Hepatocyte (in vitro differentiated cells): ENCODE measurements at places on chromosomes 1 and 21. TPM values are rescaled to one million over a fixed set of nuclear protein-coding genes. Genes with fewer than 3 reads are reported as not detected.
A peak's percentile ranks its signal among the peaks of the same experiment; 100 is the strongest.

DNA sequence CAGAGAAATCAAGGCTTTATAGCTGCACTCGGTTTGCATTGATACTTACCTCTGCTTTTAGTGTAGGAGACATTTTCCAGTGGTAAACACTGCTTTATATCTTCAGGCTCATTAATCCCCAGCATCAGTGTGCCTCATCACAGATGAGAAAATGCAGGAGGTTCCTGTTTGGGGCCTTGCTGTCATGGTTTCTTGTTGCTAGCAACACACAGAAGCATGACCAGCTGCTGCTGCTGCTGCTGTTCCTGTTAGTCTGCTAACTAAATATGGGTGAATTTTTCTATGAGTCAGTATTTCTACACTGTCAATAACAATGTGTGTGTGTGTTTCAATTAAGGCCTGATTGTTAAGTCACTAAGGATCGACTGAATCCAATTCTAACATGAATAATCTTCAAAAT lies 85.8 kb upstream of the RGS1 start:
- peak; percentile 84 for DNase-seq

DNA sequence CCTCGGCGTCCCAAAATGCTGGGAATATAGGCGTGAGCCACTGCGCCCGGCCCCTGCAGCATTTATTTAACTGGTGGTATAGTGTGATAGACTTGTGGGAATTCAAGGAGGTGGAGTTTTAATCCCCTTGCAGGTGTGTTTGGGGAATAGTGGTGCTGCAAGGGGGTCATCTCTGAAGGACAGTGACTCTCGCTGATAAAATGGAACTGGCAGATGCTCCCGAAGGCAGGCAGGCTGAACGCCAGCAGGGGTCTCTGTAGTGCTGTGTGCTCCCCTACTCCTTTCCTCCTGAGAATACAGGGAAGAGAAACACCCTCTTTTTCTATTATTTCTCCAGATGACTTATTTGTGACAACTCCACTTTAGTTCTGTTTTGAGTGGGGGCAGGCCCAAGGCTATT lies 4.0 kb downstream of the OSCP1 start:
- DNase-seq: no peak

- DNase-seq: no peak
These were observed 52.9 kb downstream of the MATN1 start for GRCh38 chr1:30670240-30671060.

DNA sequence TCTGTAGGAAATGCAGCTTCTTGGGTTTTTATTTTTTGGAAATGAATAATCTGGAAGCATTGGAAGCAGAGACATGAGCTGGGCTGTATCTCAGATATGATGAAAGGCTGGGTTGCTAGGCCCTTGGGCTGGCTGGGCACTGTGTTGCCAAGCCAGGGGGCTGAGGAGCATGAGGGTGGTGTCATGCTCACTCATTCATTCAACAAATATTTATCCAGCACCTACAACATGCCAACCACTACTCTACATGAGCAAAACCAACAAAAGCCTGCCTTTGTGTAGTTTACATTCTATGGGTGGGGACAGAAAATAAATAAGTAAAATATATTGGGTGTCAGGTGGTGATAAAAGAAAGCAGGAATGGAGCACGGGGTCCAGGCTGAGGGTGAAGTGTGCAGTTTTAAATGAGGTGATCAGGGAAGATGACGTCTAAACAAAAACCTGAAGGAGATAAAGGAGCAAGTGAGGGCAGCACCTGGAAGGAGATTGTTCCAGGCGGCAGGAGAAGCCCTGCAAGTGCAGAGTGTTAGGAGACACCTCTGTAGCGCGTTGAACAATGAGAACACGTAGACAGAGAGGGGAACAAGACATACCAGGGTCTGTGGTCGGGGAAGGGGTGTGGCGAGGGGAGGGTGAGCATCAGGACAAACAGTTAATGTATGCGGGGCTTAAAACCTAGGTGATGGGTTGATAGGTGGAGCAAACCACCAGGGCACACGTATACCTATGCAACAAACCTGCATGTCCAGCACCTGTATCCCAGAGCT lies 10.9 kb downstream of the TAGLN2 start:
- no peak for DNase-seq

DNA sequence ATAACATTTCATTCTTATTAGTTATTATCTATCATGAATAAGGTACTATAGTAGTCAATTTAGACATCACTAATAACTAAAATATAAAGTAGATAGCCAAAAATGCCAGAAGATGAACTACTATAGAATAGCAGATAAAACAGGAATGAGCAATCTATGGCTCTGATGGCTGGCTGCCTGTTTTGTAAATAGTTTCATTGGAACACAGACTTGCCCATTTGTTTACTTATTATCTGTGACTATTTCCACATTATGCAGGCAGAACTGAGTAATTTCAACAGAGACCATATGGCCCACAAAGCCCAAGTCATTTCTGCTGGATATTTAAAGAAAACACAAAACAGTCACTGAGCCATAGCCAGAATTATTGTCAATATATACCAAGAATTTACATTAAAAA lies 222.1 kb downstream of the COL24A1 start:
- no peak for DNase-seq

DNA sequence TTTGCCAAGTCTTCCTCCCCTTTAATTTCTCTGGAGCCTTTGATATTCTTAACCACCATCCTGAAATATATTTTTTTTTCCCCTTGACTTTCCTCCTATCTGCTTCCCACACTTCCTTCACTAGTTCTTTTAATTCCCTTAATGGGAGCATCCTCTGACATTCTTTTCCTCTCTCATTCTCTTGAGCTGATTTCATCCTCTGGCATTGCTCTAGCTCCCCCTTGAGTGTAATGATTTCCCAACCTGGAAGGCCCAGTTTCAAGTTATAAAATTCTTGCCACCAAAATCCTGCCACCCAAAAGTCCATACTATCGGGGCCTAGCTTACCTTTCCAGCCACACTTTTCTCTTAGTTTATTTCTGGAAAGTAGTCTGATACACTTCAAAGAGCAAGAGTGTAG lies 39.5 kb upstream of the UBE2U start:
- DNase-seq: peak; percentile 26

- DNase-seq: peak; percentile 79
These were observed 14.7 kb downstream of the JUN start for GRCh38 chr1:58768971-58769808.

- DNase-seq: no peak
These were observed 5.2 kb upstream of the BACH1 start for GRCh38 chr21:29293495-29293894.

- DNase-seq: no peak
These were observed 837 bp upstream of the USP21 start for GRCh38 chr1:161158316-161159010.

GRCh38 chr21:33668180-33668579 lies 25.9 kb downstream of the ITSN1 start:
- DNase-seq: no peak

DNA sequence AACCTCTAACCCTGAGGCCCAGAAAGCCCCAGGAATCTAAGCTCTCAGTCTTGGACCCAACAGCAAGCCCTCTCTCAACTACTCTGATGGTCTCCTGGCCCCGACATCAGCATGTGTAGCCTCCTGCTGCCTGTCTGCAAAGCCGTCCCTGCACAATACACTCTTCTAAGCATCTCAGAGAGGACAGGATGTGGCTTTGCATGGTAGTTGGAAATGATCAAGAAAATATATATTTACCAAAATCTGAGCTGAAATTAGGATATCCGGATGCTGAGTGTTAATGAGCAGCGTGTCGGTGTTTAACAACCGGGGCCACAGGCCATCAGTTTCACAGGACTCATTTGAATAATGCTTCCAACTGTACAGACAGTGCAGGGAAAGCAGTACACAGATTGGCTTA lies 59.1 kb upstream of the SIM2 start:
- DNase-seq: no peak

- no peak for DNase-seq
These were observed 37.0 kb downstream of the MIA3 start for GRCh38 chr1:222654849-222655248.

DNA sequence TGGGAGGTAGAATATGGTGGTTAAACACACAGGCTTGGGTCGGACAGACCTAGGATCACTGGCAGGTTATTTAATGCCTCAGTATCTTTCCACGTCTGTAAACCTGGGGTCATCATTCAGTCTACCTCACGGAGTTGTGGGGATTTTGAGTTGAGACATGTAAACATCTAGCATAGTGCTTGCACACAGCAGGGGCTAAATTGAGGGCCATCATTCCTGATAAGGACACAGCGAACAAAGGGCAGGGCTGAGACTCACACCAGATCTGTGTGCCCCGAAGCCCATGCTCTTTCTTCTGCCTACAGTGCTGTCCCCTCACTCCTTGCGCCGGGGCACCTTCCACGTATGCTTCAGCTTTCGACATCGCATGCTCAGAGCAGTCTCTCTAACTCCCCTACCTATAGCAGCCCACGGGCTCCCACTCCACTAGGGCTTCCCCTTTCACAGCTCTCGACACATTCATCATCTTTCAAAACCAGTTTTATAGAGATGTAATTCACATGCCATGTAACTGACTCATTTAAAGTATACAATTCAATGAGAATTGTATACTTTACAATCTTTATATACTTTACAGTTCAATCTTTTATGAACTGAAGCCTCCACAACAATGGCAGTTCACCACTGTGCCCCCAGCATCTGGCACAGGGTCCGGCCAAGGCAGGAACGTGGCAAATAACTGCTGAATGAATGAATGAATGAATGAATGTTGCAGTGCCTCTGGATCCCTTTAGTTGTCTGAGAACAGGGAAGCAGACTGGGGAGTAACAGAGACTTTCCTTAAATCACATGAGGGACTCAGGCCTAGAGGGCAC lies 48.0 kb downstream of the GPR161 start:
- DNase-seq: no peak

DNA sequence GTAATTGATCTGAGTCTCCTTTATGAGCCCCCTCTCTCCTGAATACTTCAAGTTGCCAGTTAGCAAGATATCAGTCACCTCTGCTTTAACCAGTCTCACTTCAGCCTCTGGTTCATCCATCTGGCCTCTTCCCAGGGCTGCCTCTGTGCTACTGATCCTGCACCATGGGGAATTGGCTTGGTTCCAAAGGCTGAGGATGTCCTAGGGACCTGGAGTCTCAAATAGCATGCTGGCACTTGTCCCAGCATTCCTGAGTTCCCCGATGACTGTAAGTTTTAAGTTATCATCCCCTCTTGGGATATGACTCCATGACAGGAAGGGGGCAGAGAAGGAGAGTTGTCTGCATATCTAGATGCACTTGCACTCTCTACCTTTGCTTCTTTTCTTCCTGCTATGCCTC lies 252.0 kb downstream of the PTBP2 start:
- DNase-seq: no peak

GRCh38 chr1:177920091-177920490 lies 49.8 kb downstream of the SEC16B start:
- DNase-seq: no peak

DNA sequence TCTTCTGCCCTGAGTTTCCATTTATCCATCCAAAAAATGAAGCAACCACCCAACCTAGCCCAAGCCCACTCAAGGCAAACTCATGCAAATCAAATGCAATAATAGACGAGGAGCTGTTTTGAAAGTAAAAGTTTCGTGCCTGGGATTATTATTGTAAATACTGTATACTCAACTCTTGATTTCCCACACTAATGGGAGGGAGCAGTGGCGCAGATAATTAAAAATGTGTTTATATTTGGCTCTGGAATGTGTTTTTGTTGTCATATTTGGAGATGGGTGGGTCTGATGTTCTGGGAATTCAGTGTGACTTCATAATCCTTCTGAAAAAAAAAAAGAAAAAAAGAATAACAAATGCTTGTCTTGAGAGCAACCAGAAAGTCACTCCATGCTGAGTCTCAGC lies 52.5 kb downstream of the KLHDC7A start:
- DNase-seq: no peak

GRCh38 chr1:2503554-2504224 lies 22.7 kb downstream of the PANK4 start:
- no peak for DNase-seq

- no peak for DNase-seq
These were observed 22.1 kb upstream of the PAX7 start for GRCh38 chr1:18608534-18608933.

GRCh38 chr1:159924025-159924790 lies 1.1 kb downstream of the TAGLN2 start:
- peak; percentile 92 for DNase-seq

GRCh38 chr21:42481169-42481568 lies 14.9 kb downstream of the RSPH1 start:
- no peak for DNase-seq

DNA sequence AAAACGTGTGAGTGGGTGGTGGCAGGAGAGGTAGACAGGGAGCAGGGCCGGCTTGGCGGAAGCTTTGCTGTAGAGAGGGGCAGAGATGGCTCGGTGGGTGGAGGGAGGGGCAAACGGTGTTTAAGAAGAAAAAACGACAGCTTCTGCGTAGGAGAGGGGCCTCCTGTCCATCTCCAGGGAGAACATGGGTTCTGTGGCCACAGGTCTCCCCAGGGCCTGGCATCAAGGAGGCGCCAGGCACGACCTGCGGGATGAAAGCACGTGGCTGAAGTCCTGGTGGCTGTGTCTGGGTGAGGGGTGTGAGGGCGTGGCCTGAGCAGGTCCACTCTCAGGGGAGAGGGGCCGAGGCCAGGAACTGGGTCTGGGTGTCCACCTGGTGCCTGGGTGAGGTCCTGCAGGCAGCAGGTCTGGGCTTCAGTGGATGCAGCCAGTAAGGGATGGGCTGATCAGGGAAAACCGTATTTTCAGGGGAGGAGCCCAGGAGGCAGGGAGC lies 940 bp upstream of the PRKCZ start:
- DNase-seq: peak; percentile 81

DNA sequence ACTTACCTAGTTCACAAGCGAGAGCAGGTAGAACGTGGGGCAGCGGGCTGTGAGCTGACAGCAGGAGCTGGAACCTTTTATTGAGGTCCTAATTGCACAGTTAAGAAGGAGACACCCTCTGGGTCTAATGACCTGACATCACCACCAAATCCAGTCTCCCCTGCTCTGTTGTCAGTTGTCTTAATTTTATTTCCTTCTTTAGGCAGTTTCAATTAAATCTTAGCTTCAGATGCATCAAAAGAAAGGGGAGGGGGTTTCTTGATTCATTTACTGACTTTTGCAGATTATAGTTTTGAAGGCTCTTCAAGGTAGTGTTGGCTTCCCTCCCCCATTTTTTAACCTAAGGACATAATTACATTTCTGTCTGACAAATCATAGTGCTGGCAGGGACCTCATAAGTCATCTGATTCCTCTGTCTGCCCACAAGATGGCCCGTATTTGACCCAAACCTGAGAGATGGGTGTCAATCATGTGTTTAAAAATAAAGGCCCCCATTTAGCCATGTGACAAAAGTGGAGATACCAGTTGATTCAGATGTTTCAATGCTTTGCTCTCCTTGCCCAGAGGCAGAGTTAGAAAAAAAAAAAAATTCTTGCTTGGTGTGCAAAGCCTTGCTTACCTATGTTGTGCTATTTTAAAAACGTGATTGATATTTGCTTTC lies at the start of gene TCHHL1:
TCHHL1 (minus strand) TSS at position 51 of the 661 bp plus-strand sequence. CDS start 921 bp downstream, outside the sequence.
- DNase-seq: no peak

GRCh38 chr1:46081206-46081605 lies 51.2 kb downstream of the PIK3R3 start:
- no peak for DNase-seq

- no peak for DNase-seq
These were observed 416.2 kb downstream of the MATN1 start for GRCh38 chr1:30307182-30307581.

ABCA4 gene
- 1.4 and 2.1 TPM in 2 replicates for polyA plus RNA-seq

AUNIP gene
- 0.41 and 2.4 TPM in 2 replicates for polyA plus RNA-seq

GJA5 gene
- 9.7 and 15.3 TPM in 2 replicates for polyA plus RNA-seq

CCDC27 gene
- 0.59 and 0.73 TPM in 2 replicates for polyA plus RNA-seq

RGL1 gene
- 17.9 TPM in 2 replicates for polyA plus RNA-seq

C1orf87 gene
- polyA plus RNA-seq: not detected in 2 replicates

COG2 gene
- 23.7 and 25.3 TPM in 2 replicates for polyA plus RNA-seq

SPRR2D gene
- not detected in 2 replicates for polyA plus RNA-seq

UTS2 gene
- 0.29 TPM in 1 of 2 replicates, not detected in the other for polyA plus RNA-seq

MED8 gene
- polyA plus RNA-seq: 68.3 and 70.4 TPM in 2 replicates
